ENCODE measurements at places on chromosomes 1 and 21.

DNA sequence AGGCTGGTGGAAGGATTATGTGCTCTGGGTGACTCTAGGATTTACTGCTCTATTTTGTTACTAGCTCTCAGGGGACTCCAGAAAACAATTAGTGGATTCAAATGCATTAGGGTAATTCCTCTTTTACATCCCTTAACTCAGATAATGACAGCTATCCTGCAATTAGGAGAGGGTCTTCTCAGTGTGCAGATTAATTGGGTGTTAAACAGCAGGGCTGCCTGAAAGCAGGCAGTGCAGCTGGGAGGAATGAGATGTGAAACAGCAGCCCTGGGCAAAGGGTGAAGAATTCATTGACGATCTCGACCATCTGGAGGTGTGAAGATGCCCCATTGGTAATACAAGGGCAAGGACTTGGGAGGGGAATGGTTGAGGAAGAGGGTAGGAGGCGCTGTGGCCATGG is 66.1 kb downstream of the HTR6 start:
- no peak for DNase-seq

GRCh38 chr1:70042090-70042731 is 163.2 kb downstream of the LRRC40 start:
- no peak for DNase-seq

GRCh38 chr1:56133522-56134472 is 445.6 kb downstream of the PLPP3 start:
- DNase-seq: no peak

DNA sequence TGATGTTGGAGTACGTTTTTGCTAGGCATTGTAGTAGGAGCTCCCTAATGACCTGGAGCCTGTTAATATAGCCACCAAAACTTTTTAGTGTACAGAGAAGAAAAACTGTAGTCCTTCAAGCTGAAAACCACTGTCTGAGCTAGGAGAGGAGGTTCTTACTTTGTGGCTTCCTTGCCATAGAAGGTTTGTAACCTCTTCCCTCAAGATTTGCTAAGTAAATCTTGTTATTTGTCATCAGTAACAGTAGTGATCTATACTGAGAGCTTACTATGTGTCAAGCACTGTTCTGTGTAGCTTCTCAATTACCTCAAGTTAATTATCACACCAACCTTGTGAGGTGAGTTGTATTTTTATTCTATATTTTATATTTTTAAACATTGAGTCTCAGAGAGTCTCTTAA is 21.2 kb upstream of the LRRC8C start:
- DNase-seq: no peak

GRCh38 chr1:1318131-1318652 is 6.3 kb downstream of the INTS11 start:
- DNase-seq: no peak
